ENCODE measurements at places on chromosomes 5 and 9.

- no peak for DNase-seq
Observed at GRCh38 chr9:131273146-131273855, 3.0 kb downstream of the FAM78A start.

- DNase-seq: no peak
Observed at GRCh38 chr9:109101810-109102209, 17.9 kb downstream of the TMEM245 start.

DNA sequence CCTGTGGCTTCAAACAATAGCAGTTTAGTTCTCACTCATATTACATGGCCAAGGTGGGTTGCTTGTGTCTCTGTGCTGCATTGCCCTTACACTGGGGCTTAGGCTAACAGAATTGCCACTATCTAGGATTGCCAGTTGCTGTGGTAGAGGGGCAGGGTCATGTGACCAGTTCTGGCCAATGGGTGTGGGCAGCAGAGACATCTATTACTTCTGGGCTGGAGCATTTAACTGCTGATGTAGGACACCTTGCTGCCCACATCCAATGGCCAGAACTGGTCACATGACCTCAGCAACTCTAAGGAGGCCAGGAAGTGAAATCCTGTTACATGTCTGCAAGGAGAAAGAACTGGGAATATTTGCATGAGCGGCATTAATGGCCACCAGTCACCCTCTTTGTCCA is 199.3 kb downstream of the C9orf152 start:
- DNase-seq: no peak

GRCh38 chr9:131257266-131258025 is 18.9 kb downstream of the FAM78A start:
- DNase-seq: no peak

GRCh38 chr9:125635888-125636287 is 71.1 kb downstream of the MAPKAP1 start:
- no peak for DNase-seq

DNA sequence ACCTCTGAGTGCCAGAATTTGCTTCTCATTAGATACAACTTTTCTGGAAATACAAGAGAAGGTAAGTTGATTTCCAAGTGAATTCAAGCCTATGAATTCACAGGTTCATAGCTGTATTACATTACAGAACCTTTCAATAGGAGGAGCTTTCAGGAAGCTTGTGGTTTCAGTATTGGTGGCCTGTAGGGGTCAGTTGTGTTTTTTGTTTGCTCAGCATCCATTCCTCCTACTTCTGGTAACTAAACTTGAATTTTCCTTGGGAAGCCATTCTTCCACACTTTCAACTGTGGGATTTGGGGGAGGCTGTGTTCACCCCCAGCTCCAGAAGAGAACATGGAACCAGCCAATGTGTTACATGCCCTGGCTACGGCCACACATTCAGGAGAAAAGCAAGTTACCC is 5.6 kb upstream of the CYSTM1 start:
- no peak for DNase-seq

DNA sequence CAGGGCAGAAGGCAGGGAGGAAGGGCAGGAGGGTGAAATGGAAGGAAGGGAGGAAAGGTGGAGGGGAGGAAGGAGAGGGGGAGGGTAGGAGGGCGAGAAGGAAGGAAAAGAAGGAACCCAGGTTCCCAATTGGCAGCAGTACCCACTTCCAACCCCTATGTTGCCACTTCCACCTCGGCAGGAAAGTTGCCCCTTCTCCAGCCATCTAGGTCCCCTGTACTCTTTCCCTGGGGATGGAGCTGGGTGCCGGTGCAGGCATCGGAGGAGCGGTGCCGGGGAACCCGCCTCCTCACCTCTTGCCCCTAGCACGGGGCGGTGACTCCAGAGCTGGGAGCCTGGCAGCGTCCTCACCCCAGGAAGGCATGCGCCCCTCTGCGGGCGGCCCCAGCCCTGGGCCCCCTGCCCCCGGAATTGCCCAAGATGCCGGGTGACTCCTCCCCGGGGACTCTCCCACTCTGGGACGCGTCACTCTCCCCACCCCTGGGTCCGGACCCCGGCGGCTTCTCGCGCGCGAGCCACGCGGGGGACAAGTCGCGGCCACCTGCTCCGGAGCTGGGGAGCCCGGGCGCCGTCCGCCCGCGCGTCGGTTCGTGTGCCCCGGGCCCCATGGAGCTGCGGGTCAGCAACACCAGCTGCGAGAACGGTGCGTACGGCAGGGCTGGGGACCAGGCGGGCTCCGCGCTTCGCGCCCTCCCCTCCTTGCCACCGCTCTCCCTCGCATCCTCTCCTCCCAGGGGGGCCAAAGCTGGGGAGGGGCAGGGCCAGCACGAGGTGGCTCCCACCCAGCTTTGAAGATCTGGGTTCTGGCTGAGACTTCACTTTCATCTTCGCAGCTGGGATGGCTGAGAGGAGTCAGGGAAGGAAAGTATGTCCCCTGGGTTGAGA is at the start of gene NIPAL4:
TSS of gene NIPAL4 (plus strand) at position 499 of the 885 bp plus-strand sequence. CDS start at position 607, 108 bp downstream.
- DNase-seq: no peak

- no peak for DNase-seq
Observed at GRCh38 chr9:83434254-83434653, 103.9 kb downstream of the FRMD3 start.

DNA sequence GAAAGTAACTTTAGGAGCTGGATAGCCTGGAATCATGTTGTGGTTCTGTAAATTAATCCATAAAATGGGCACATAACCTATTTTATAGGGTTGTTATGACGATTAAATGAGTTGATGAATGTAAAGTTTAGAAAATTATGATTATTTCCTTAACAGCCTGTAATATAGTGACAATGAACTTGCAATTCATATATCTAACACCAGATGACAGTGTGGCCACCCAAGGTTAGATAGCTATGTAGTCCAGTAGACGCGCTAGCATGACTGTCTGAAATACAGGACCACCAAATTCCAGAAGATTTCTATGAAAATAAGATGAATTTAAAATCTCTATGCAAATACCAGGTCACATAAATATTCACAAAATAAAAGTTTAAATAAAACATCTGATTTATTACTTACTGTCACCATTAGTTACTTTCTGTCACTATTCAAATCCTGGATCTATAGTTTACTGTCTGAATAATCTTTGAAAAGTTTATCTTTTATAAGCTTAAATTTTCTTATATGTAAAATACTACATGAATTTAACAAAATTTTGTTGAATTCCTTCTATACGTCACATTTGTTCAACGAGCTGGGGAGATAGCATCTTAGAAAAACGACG is 26.1 kb upstream of the MACIR start:
- DNase-seq: peak; percentile 12
